ENCODE measurements at places on chromosomes 5 and 9.

- DNase-seq = no peak
Measured at GRCh38 chr5:149133795-149134777, 7.2 kb upstream of the ABLIM3 start.

DNA sequence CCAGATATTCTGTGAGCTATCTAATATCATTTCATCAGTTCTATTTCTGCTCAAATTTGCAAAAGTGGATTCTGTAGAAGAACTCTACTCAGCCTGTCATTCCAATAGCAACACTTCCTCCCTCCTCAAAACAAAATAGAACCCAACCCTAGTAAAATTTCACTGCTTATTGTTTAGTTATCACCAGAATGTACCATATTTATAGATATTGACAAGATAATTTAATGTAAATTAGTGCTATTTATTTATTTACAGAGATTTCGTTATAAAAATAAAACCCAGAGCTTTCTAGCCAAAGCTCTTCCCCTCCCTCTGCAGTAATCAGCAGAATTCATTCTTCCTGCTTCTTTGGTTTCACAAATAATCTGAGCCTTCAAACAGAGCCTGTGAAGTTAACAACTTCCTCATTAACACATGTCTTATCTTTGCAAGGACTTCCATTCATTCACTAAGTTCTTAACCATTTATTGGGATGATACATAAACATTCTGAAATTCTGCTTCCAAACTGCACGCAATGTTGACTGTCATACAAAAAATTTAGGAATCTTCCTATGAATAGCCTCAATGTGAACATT, 73.7 kb upstream of the PJA2 start:
- DNase-seq = no peak

DNA sequence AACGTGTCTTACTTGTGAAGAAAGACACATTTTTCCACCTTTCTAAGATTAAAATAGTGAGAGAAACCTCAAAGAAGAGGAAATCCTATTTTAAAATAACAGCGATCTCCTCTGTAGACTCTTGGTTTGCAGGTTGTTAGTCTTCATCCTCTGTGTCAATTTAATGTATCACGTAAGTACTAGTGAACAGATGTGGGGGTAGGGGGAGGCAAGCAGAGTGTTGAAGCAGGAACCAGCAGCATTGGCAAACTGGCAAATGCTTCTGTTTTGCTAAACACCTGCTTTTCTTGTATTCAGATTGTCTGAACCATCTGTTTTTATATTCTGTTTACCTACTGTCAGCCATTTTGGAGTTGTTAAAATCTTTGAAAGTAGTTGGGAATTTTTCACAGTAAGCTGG, 159.3 kb upstream of the TLX3 start:
- DNase-seq = no peak

GRCh38 chr5:66628561-66628960, 32.4 kb downstream of the MAST4 start:
- no peak for DNase-seq

GRCh38 chr5:18749763-18750162, 1115.5 kb downstream of the TAF11L14 start:
- DNase-seq = no peak

DNA sequence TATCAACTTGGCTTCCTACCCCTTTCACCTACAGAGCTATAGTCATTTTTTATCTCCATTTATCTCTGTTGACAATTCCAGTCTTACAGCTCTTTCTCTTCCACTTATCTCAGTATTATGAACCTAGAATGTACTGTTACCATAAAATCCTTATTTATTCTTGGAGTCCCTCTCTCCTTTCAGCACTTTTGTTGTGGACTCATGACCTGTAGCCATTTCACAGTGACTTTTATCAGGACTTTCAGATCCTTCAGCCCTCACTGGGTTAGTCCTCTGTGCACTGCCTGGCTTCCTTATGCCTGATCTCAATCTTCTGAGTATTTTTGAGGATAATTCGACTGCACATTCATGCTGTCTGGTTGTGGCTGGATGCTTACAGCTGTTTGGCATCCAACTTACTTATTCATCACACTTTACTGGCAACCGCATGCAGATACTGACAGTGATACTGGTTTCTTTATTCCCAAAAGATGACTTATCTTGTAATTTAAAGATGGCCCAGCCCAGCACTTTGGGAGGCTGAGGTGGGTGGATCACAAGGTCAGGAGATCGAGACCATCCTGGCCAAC, 293.3 kb downstream of the MAN2A1 start:
- DNase-seq = no peak

DNA sequence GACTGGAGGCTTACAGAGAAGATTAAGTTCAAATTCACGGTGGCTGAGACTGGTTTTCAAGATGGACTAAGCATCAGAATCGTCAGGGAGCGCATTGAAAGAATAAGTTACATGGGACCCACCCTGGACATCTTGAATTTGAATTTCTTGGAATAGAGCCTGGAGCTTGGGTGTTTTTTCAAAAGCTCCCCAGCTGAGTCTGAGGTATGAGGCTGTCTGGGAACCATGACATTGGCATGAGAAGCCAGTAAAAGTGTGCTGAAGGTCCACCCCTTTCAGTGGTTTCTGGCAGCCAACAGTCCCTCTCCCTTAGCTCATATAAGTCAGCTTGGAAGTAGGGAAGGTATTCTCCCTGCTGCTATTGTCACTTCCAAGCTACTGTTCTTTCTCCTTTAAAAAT, 97.8 kb downstream of the MAST4 start:
- DNase-seq = no peak

DNA sequence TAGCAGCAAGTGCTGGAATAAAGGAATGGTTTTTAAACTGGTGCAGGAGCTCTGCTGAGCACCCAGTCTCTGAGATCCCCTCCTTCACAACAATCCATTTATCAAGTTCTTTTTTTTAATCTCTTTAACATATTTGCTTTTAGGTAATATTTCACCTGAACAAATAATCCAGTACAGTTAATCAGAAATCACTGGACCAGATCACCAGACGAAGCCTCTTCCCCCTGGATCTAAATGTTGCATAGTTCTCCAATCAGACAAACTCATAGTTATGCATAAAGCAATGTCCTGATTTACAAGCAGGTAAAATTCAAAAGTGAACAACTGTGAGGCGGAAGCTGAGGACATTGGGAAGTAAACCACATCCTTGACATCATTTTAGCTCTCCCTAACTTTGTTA, 657.7 kb upstream of the RORB start:
- no peak for DNase-seq
